HEK293T (cell line): ENCODE measurements at places on chromosomes 6 and 20.

GRCh38 chr6:160337301-160337700 lies 10.9 kb upstream of the SLC22A3 start:
- DNase-seq = no peak

- DNase-seq = no peak
Measured at GRCh38 chr6:154661768-154662167, 71.4 kb upstream of the SCAF8 start.

DNA sequence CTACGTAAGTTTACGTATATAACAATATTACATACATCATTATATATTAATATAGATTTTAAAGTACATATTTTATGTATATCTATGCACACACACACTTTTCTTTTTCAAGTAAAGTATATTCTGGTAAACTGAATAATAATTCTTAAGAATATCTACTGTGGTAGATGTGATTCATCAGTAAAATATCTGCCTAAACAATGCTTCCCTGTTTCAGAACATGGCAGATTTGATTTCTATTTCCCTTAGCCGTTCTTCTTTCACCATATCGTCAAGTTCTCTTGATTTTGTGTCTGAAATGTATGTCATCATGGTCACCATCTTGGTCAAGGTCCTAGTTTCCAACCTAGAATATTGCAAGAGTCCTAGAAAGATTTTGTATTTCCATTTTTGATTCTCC lies 195.6 kb downstream of the HDGFL1 start:
- DNase-seq = no peak

- DNase-seq = no peak
Measured at GRCh38 chr20:434661-435419, 26.7 kb downstream of the RBCK1 start.

DNA sequence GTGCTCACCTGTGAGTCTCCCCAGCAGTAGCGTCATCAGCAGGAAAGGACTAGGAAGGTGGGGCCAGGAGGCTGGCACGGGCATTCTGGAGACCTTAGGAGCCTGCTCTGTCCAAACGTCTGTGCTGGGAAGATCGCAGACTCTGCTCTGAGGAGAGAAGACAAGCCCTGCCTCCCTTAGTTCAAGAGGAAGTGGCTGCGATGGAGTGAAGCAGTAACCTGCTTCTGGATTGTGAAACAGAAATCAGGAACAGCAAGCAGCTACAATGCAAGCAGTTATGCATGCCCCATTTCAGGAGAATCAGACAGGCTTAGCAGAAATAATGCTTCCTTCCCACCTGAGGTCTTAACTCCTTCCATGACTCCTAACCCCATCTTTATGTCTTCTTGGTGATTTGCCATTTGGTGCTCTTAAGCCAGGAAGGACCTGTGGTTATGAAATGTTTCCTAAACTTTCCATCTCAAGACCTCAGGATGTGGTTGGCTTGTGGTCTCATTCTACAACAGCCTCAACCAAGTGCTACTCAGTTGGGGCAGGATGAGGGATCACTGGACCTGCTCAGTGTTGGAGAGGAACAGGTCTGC lies at the start of gene SIRPB1:
TSS of gene SIRPB1 (minus strand) at position 149 of the 584 bp plus-strand sequence. CDS start at position 84, 65 bp downstream.
- DNase-seq = no peak

- peak; percentile 25 for DNase-seq
Measured at GRCh38 chr6:11595903-11596302, 58.4 kb downstream of the TMEM170B start.

DNA sequence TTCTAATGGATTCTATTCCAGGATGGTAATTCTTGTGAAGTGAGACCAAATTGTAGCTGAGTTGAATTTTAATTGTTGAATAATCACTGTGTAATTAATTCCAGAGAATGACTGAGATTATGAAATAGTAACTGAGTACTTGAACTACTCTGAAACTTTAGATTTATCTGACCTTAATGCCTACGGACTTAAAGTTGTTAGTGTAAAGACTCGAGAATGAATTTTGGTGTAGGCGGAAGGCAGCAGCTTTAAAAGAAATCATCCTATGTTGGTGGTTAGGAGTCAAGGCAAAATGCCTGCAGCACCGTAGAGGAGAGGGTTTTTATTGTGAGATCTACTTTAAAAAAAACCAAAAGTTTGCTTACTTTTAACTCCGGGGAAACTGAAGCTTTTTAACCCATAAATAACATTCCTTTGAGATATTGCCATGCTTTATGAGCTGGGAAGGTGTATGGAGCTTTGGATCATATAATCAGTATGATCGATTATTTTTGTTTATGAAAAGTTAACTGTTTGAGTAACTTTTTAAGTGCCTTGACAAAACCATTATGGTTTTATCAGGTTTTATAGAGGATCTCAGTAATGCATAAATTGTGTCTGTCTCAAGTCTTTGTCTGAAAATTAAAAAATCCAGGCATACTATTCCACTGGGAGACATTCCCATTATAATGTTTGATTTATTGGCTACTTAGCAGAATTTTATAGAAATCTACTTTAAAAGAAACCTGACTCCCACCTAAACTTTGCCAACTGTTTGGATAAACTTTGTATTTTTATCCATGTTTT lies 46.1 kb downstream of the MYO6 start:
- peak; percentile 27 for DNase-seq

- DNase-seq = no peak
Measured at GRCh38 chr6:85016726-85017125, 252.3 kb upstream of the TBX18 start.

- DNase-seq = peak; percentile 62
Measured at GRCh38 chr6:33073431-33073871, at the start of gene HLA-DPA1. TSS of gene HLA-DPA1 (minus strand) at chr6:33073649.

GRCh38 chr6:7086488-7086887 lies 21.3 kb upstream of the RREB1 start:
- no peak for DNase-seq

GRCh38 chr6:95203153-95203754 lies 374.1 kb upstream of the MANEA start:
- peak; percentile 30 for DNase-seq

DNA sequence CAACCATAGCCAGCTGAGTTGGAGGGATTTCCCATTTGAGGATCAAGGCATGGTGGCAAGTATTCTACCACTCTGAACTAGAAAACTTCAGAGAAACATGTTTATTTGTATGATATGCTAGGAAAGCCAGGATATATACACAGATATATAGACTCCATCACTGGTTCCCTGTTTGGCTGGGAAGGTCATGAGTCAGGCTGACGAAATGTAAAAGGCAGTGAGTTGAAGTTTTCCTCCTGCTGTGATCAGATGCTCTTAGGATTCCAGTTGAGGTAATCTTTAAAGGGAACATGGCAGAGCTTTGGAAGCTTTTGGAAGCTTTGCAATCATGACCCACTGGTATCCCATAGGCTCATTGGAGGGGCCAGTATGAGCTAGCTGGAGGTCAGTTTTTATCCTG lies 1369.1 kb downstream of the EPHA7 start:
- DNase-seq = no peak

DNA sequence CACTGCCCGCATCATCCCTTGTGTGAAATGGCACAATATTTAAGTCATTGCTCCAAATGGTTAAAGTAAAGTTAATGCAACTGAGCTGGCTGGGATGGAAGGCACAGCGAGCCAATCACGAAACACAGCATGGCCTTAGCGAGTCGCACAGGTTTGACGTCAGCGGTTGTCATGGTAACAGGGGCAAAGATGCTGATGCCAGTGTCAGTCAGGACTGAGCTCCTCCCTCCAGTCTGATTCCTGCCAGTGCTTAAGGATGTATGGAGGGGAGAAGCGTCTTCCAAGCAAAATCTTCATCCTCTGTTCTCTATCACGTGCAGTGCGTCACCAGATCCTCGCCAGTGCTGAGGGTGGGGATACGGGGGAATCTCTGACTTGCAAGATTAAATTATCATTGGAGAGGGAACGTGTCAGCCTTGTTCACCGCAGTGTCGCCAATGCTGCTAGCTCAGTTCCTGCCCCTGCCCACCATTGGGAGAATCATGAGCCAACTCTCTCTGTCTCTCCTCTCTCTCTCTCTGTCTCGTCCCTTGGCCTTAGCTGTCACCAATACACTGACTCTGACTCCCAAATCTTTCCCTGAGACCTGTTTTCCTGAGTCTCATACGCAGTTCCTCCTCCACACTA lies 24.5 kb downstream of the TSPYL4 start:
- peak; percentile 42 for DNase-seq

- DNase-seq = no peak
Measured at GRCh38 chr6:85684133-85684808, 41.6 kb upstream of the SYNCRIP start.

DNA sequence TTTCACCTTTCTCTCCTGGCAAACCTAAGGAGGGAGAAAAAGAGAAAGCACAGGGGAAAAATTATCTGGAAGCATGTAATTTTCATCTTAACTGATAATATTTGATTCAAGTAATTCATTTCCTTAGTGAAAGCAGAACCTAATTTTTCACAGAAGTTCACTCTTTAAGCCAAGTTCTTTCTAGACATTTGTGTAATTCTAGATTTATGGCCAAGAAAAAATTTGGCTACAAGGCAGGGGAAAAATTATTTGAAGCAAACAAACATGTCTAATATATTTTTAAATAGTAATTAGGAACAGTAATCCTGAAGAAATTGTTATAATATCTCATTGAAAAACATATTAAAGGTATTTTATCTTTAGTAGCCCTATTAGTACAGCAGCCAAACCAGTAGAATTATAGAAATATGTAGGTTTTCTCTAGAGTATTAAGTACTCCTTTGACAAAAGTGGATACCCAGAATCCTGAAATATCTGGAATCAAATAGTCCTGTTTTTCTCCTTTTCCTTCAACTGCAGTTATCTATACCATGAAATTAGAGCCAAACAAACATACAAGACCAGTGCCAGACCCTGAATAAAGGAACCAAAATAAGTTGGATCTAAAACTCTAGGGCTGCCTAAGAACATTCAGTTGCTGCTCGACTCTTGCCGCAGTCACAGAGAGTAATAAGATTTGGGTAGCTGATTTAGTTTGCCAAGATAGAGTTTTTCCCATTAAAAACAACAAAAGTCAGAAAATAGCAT lies 116.5 kb downstream of the COL12A1 start:
- no peak for DNase-seq

DNA sequence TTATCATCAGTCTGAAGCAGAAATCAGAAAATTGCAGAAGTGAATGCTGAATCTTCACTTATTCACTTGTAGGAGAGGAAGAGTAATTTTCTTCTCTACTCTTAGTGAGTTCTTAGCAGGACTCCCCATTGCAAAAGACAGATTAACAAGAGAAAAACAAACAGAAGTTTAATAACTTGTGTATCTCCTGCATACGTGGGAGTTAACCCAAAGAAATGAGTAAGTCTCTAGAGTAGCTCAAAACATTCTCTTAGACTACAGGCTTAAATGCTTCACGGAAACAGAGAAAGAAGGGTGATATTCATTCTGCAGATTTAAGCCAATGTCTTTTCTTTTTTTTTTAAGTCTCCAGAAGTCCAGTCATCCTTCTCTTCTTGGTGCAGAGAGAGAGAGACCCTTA lies 97.9 kb upstream of the TMEM181 start:
- DNase-seq = no peak

- no peak for DNase-seq
Measured at GRCh38 chr6:140281236-140281635, 906.8 kb upstream of the CITED2 start.

DNA sequence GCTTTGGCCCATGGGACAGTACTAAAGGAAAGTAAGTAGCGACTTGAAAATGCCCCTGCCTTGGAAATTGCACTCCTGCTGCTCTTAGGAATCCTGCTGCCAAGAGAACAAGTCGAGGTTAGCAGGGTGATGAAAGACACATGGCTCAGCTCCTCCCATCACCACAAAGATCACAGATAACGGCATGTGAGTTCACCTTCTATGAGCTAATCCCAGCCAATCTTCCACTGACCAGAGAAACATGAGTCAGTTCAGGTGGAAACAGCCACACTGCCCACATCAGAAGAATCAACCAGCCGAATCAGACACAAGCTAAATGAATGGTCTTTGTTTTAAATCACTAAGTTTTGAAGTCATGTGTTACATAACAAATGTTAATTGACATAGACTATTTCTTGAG lies 106.3 kb downstream of the PRKN start:
- DNase-seq = peak; percentile 53

GRCh38 chr6:30726506-30727413 lies 6.6 kb downstream of the TUBB start:
- DNase-seq = no peak

GRCh38 chr20:50588034-50588736 lies 78.0 kb downstream of the PTPN1 start:
- peak; percentile 84 for DNase-seq

DNA sequence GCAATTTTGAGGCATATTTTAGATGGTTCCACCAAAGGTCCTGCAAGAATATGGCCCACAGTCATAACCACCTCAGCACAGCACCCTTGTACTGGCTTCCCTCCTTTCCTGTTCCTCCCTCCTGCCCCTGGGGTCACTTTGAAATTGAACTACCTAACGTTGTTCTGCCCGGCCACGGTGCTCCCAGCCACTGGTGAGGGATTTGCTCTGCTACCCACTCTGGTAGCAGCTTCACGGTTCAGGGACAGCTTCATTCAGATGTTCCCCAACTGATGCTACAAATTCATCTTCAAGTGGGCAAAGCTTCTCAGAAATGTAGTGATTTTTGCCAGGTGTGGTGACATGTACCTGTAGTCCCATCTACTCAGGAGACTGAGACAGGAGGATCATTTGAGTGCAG lies 7.9 kb upstream of the NELFCD start:
- DNase-seq = no peak

GRCh38 chr20:2010533-2010932 lies 16.7 kb upstream of the PDYN start:
- DNase-seq = no peak

DNA sequence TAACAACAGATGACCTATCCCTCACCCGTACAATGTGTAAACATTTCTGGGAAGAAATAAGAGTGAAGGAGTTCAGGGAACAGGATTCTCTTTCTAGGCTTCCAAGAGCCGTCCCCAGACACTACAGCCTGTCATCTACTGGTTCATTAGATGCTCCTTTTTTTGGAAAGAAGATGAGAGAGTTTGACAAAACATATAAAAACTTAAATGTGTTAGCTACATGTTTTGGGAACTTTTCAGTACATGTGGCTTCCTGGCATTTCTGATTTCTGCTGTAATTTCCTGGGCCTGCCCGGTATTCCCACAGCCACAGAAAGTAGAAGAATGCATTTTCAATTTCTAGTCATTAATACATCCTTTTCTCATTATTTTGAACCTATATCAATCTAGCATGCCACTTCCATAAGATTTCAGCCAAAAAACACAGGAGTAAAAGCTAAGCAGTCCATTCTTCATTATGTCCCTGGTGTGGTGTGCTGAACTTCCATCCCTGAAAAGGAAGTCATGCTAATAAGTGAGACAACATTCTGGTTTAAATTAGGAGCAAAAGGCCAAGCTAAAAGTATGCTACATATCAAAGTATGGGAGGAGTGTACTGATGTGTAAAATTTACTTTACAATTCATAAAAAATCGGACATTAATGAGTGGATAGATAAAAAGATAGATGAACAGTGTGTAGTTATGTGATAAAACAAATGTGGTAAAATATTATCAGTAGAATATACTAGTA lies 198.2 kb downstream of the WDR27 start:
- DNase-seq = no peak
